ENCODE measurements at places on chromosomes 7 and 10.

GRCh38 chr10:79444199-79445119 lies 965 bp downstream of the ZCCHC24 start:
- DNase-seq, result peak; percentile 57

DNA sequence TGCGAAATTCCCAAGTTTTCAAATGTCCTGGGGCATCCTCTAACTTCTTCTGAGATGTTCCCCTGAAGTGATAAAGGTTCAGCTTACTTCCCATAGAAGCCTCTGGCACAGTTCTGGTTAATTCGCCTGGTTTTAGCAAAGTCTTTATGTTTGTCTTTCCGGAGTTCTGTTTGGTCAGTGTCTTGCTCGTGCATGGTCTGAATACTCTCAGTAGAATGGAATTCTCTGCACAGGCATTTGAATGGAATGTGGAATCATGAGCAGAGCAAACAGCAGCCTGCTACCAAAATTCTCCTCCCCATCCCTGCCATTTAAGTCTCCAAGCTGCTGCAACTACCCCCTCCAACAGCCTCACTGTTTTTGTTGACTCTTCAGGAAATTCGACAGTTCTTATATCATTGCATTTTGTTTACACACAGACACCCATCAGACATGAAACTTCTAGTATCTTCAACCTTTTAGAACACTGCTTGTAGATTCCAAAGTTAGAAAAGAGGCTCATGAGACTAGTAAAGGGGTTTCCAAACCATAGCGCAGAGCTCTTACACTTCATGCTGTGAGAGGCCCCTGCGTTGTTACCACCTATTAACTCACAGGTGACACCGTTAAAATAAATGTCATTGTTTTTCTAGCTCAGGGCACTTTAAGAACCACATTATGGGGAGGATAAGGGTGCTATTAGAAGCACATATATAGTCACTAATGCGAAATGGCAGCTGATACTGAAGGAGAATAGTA lies 129.7 kb downstream of the PLCE1 start:
- DNase-seq, result no peak

GRCh38 chr7:28919510-28919909 lies 38.6 kb downstream of the TRIL start:
- DNase-seq, result no peak

DNA sequence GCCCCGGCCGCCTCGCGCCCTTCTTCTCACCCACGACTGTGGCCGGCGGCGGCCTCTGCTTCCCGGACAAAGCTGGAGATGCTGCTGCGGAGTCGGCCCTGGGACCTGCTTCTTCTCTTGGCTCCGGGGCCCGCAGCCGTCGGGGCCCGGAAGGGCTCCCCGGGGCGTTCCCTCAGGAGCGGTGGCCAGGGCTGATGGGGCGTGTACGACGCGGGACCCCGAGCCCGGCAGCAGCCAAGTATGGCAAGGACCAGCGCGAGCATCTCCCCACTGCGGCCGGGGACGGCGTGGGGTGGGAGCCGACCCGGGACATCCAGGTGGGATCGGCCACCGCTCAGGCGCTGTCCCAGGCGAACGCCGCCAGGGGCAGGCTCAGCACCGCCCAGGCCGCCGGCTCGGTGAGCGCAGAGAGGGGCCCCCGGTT lies 27.6 kb upstream of the BMS1 start:
- DNase-seq, result no peak

- no peak for DNase-seq
Measured at GRCh38 chr10:72308320-72308987, 34.7 kb downstream of the DDIT4 start.

DNA sequence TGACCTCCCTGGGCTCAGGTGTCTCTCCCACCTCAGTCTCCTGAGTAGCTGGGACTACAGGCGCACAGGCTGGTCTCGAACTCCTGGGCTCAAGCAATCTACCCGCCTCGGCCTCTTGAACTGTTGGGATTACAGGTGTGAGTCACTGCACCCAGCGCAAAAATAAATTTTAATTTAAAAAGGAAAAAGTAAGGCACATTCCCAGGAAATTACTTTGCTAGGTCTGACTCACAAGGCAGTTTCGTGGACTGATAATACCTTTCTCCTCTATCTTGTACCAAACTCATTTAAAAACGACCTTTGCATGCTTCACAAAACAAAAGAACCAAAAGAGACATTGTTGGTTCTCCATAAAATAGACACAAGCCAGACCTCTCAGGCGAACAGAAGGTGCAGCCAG lies 29.7 kb downstream of the PARP12 start:
- no peak for DNase-seq

GRCh38 chr10:125025341-125025740 lies 83.4 kb downstream of the ZRANB1 start:
- DNase-seq, result no peak

DNA sequence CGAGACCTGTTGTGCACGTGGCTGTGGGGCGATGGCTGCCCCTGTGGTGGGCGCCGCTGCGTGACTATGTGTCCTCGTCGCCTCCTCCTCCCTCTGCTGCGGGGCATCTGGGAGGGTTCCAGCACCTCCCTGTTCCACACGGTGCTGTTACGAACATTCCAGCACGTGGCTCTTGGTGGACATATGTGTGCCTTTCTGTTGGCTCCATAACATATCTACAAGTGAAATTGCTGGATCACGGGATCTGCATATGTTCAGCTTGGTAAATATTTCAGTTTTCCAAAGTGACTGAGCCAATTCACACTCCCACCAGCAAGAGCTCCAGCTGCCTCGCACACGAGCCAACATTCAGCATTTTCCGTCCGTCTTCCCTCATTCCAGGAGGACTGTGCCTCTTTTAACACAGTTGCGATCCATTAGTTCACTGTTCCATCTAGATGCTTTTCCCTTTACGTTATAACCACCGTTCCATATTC lies 25.1 kb downstream of the SNX8 start:
- DNase-seq, result no peak

All from HEK293T (cell line).